ENCODE measurements at places on chromosomes 4 and X. TPM values are rescaled to one million over a fixed set of nuclear protein-coding genes. Genes with fewer than 3 reads are reported as not detected.

Gene IL2
- not detected for total RNA-seq

DNA sequence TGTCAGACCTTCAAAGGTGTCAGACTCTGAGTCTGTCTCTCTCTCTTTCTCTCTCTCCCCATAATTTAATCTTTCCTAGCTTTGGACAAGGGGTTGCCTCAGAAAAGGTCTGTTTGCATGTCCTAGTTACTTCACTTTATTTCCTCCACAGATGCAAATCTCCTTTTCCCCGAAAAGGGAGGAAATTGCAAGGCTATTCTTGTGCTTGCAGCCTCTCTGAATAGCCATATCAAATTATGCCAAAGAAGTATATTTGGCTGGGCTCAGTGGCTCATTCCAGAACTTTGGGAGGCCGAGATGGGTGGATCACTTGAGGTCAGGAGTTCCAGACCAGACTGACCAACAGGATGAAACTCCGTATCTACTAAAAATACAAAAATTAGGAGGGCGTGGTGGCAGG lies 145.6 kb upstream of the GATB start:
- no peaks in the 10 kb centered on the region for H3K4me1 ChIP-seq
- H3K36me3 ChIP-seq, result no peaks in the 10 kb centered on the region
- H3K4me3 ChIP-seq, result no peak overlapping the region
- no peaks in the 10 kb centered on the region for H3K27me3 ChIP-seq
- no peak overlapping the region for H3K27ac ChIP-seq
- DNase-seq, result no peak

- no peak for DNase-seq
- no peak overlapping the region for H3K4me3 ChIP-seq
- no peaks in the 10 kb centered on the region for H3K36me3 ChIP-seq
- no peaks in the 10 kb centered on the region for H3K4me1 ChIP-seq
Observed at GRCh38 chr4:96183611-96184010, 343.7 kb downstream of the PDHA2 start.

- no peaks in the 10 kb centered on the region for H3K36me3 ChIP-seq
- no peak overlapping the region for H3K4me3 ChIP-seq
- H3K4me1 ChIP-seq, result no peaks in the 10 kb centered on the region
- no peak overlapping the region for H3K27ac ChIP-seq
- no peak for DNase-seq
Observed at GRCh38 chr4:89203902-89204301, 92.6 kb downstream of the TIGD2 start.

DNA sequence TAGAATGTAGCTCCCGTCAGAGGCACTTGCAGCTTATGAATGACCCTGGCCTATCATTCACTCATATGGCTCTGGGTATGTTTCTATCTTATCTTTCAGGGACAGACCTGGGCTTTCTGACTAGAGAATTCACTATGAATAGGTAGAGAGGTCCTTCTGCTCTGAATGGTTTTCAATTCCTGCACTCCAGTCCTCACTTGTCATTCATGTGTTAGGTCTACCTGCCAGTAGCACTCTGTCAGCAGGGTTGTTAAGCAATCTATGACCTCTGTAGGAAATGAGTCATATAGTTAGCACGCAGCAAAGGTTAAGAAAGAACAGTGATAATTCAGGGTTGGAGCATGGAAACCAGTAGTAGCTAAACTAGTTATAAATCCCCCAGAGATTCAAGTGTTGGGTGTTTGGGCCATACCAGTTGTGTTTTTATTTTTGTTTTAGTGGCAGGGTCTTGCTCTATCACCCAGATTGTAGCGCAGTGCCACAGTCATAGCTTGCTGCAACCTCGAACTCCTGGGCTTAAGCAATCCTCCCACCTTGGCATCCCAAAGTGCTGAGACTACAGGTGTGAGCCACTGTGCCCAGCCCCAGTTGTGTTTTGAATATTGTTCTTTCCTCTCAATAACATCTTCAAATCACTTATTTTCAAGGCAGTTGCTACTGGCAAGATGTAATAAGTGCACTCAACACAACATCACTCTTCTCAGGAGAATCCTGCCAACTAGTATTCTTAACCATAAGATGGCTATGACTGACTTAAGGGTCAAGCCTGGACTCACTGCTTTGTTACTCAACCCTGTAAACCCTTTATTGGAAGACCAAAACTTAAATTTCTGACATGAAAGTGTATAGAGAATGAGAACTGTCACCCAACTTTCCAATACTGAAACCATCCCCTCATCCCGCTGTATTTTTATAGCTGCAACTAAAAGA lies 25.1 kb downstream of the ARL13A start:
- H3K4me3 ChIP-seq, result no peak overlapping the region
- DNase-seq, result no peak
- no peaks in the 10 kb centered on the region for H3K36me3 ChIP-seq

DNA sequence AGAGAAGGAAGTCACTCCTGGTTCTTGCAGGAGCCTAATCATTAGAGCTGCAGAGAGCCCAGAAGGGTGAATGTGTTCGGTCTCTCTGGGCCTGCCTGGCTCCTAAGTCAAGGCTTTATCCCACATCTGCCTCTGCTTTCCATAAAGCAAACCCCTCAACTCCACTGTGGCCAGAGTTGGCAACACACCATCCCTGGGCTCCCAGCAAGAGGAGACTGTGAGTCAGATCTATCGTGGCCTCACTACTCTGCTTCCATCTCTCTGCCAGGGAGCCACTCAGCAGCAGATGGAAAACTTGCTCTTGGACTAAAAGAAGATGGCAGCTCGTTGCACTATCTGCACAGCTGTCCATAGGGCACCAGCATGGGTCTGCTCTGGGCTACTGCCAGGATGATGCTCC lies 348.2 kb downstream of the FBXW7 start:
- H3K27ac ChIP-seq, result no peak overlapping the region
- no peaks in the 10 kb centered on the region for H3K27me3 ChIP-seq
- no peaks in the 10 kb centered on the region for H3K36me3 ChIP-seq
- H3K4me3 ChIP-seq, result no peak overlapping the region
- no peak for DNase-seq

Gene VCX
- total RNA-seq, result not detected

DNA sequence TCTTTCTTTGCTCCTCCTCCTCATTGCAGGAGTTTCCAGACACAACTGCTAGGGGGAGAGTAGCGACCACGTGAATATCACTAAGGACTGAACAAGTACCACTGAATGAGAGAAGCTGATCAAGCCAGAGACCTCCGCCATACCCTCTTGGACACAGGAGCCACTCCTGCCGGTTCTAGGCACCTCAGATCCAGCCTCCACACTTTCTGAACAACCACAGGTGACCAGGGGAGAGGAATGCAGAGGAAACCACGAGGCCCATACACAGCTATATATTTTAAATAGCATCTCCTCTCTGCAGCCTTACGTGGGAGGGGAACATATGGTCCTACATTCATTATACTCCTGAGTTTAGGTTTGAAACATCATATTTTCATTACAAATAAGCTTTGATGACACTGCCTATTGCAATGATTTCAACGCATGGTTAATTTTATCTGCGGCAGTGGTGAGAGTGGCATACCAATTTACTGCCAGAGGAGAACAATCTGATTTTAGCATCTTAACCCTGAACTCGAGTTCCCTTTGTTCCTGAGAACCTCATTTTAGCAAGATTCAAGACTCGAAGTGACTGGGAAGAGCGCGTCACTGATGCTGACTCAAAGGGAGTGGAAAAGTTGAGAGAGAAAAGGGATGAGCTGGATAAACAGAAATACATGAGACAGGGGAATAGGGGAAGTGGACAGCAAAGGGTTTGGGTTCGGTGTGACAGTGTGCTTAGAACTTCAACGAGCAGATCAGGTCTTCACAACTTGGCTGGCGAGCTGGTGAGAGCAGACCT lies 231.7 kb upstream of the PPARGC1A start:
- no peaks in the 10 kb centered on the region for H3K4me1 ChIP-seq
- no peak overlapping the region for H3K27ac ChIP-seq
- H3K36me3 ChIP-seq, result no peaks in the 10 kb centered on the region
- no peak overlapping the region for H3K4me3 ChIP-seq
- no peak for DNase-seq
- H3K27me3 ChIP-seq, result no peaks in the 10 kb centered on the region

DNA sequence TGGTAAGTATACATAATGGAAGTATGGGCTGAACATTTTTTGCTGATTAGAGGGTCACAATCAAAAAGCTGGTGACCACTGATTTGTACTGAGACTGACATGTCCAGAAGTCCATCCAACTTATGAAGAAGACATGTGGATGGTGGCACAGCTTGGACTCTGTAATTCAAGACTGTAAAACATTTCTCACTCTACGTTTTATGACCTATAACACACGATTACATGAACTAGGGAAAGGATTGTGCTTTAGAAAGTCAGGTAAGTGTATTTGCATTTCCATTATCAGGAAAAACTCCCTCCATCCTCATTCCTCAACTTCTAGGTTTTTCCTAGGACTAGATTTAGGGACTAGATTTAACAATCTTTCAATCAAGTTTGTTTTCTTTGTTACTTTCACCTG lies 30.5 kb upstream of the OCIAD2 start:
- no peaks in the 10 kb centered on the region for H3K36me3 ChIP-seq
- no peaks in the 10 kb centered on the region for H3K27me3 ChIP-seq
- H3K27ac ChIP-seq, result no peak overlapping the region
- H3K4me3 ChIP-seq, result no peak overlapping the region
- no peaks in the 10 kb centered on the region for H3K4me1 ChIP-seq

- no peak overlapping the region for H3K27ac ChIP-seq
- no peaks in the 10 kb centered on the region for H3K27me3 ChIP-seq
- DNase-seq, result no peak
- H3K4me1 ChIP-seq, result no peaks in the 10 kb centered on the region
- H3K4me3 ChIP-seq, result no peak overlapping the region
Observed at GRCh38 chr4:79472693-79473438, 64.8 kb upstream of the GK2 start.

Gene HPGDS
- total RNA-seq, result 2.9 TPM

Gene PCDH7
- 4.2 TPM for total RNA-seq

Gene NKRF
- 3.9 TPM for total RNA-seq

Measured in upper lobe of left lung (tissue), 6 donors.